ENCODE measurements at places on chromosomes 3 and 15.

DNA sequence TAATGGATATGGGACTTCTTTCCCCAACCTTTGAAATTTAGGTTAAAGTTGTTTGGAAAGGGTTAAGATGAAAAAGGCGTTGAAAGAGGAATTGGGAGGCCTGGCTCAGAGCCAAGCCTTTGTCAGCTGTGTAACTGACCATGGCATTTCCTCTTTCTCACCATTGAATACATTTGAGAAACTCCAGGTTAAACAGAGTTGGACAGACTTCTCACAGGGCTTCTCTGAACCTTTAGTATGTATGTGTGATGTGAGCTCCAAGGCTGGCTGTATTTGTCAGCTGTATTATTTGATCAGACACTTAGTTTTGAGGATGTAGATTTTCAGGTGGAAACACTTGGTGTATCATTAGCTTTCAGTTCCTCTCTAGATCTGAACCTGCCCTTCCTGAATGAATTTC is 136.4 kb upstream of the GOLGA6L4 start:
- DNase-seq = no peak

GRCh38 chr3:150751781-150752263 is 11.1 kb downstream of the SIAH2 start:
- no peak for DNase-seq

GRCh38 chr3:28672406-28672805 is 323.8 kb upstream of the AZI2 start:
- no peak for DNase-seq

- DNase-seq = no peak
These were observed 29.8 kb downstream of the THBS1 start for GRCh38 chr15:39610665-39611064.

DNA sequence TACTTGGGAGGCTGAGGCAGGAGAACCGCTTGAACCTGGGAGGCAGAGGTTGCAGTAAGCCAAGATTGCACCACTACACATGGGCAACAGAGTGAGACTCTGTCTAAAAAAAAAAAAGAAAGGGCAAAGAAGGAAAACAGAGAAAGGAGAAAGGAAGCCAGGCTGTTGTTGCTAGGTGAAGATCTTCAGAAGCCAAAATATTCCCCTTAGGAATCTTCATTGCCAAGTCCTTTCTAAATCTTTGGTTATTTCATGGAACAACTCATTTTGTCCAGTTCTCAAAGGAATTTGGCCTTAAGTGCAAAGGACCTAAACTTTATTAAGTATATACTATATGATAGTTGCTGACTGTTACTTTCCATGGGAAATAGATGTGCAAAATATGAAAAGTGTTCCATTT is 59.2 kb upstream of the OSBPL11 start:
- no peak for DNase-seq

DNA sequence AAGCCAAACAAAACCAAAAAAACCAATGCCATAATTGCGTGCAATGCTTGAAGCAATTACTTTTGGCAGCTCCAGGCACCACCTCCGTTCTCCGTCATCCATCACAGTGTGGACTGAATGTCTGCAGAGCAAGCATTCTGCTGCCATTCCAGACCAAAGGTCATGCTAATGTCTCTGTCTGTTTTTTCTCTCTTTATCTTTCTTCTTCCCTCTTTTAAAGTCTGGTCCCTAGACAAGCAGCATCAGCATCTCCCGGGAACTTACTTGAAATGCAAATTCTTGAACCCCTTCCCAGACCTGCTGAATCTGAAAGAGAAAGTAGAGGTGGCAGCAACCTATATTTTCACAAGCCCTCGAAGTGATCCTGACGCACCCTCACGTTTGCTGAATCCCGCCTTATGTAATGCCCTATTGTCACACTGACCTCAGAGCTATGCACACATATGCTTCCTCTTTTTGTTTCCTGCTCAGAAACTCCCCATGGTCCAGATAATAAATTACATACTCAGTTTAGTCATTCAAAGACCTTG is 297.3 kb upstream of the PROK2 start:
- DNase-seq = no peak

GRCh38 chr3:125132815-125133214 is 77.0 kb upstream of the HEG1 start:
- DNase-seq = no peak

DNA sequence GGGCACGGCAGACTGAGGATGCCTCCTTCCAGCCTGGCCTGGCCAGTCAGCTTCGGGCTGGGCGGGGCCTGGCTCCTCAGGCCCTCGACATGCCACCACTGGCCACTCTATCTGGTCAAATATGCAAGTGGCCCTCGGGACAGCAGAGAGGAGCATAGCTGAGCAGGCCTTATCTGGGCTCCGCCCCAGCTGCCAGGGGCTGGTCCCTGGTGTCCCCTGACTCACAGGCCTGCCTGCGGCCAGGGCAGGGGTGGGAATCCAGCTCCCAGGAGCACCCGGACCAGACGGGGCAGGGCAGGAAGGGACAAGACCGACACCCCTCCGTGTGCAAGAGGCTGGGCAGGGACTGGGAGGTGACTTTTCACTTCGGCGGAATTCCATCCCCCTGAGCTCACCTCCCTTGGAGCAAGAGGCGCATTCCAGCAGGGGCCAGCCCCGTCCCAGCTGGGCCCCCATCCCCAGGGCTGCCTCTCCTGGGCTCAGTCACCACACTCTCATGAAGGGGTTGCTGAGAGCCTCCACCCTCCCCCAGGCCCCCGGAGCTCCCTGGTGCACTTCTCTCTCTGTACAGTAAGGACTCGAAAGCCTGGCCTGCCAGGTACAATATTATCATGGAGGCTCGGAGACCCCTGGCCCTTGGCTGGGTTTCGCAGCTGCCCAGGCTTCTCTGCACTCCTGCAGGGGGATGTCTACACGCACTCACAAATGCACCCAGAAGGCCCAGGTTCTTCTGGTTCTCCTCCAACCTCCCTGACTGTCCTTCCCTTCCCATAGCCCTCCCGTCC is 29.5 kb downstream of the WNT7A start:
- no peak for DNase-seq

- no peak for DNase-seq
These were observed 240.1 kb upstream of the ZNF385D start for GRCh38 chr3:21991061-21991460.

DNA sequence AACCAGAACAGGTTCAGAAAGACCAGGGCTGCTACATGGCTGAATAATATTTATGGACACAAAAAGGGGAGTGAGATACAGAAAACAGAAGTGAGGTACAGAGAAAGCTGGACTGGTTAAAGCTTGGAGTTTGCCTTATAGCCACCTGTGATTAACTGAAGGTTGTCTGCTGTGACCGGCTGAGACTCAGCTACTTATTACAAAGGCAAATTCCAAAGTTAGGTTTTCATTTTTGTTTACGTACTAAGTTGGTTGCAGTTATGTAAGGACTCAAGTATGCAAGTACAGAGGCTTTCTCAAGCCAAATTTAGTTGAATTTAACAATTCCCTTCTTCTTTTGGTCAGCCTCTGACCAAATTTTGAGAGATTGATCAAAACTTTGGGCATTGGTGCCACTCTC is 264.6 kb downstream of the THSD4 start:
- DNase-seq = no peak

DNA sequence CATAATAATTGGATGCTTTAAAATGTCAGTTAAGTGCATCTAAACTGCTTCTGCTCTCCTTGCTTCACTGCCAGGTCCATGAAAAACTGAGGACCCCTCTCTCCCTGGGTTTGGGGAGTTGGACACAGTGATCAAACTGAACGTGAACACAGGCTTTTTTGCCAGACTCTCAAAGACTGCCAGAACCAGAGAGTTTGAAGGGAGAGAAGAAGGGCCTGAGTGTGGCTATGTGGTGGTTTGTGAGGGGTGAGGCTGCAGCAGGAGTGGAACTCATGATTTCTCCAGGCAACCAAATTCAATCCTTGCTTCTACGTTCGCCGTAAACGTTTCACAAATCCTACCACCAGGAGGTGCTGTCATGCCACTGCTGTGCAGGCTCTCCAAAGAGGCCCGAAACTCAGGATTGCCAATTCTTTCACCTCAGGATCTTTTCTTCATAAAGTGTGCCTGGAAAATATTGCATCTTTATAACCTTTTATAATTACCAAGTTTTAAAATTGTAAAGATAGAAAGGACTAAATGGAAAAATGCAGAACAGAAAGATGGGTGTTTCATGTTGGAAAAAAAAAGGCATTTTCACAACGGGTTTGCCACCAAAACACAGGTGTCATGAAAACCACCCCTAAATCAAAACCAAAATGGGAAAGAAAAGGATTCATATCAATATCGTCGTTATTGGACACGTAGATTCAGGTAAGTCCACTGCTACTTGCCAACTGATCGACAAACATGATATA is 19.7 kb downstream of the TM4SF4 start:
- DNase-seq = no peak

DNA sequence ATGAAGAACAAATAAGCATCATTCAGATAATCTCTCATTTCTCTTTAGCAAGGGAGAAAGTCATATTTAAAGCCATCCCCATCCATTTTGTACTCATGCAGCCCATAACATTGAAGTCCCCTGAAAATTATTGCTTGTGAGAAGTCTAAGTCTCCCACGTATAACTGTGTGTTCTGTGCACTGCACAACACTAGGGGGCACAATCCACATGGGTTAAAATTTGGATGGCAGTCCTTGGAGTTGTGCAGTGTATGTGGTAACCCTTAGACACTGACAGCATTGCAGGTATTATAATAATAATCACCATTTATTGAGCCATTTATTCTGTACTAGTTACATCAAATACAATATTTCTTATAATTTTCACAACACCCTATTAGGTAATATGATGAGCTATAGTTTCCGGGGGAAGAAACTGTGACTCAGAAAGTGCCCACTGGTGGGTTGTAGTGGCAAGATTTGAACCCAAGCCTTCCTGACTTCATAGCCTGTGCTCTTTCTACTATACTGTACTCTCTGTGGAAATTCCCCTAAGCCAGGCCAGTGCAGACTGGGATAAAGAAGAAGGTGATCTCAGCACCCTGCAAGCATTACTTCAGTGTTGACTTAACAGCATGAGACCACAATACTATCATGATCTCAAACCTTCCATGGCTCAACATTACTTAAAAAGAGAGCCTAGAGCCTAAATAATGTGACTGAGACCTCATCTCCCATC is 15.7 kb downstream of the KCNAB1 start:
- DNase-seq = no peak

DNA sequence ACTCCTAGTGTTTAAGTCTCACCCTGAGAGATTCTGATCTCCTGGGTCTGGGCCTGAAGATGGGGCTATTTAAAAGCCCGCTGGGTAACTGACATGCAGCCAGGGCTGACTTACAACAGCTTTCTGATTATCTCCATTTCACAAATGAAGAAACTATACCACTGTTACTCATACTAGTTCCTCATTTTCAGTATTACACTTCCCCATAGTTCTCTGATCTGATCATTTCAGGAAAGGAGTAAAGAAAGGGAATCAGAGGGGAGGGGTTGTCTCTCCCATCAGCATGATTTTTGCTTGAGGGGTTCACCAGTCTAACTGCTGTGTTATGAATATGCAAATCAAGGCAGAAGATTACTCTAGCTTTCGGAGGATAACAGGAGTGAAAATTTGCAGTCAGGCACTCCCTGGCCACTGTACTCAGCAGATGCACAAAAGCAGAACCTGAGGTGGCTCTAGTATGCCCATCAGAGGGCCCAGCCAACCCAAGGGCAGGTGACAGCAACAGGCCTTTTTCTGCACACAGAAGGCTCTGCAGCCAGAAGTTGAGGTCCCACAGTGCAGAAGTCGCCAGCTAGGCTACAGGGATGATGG is 59.4 kb downstream of the DAPK2 start:
- DNase-seq = no peak

DNA sequence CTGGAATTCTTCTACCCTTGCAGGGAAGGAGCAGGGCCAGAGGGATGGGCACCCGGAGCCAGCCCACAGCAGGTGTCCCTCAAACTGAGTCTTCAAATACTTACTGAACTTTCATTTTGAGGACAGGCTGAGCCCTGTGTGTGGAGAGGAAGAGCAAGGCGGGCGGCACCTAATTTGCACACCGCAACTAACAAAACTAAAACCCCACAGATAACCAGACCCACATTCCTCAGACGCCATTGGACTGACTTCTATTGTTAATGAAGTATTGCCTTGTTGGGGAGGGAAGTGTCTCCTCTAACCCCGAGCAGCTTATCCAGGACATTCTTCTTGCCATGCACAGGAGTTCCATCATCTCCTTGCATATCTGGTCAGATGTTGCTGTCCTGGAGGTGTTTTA is 105.2 kb upstream of the NR2E3 start:
- no peak for DNase-seq
